NCI-H2171 treated with DMSO at 0.1 percent for 48 hours (cell line): ENCODE measurements at places on chromosomes 5 and 9.

- no peak for DNase-seq
Measured at GRCh38 chr5:76790632-76791290, 28.1 kb upstream of the F2RL1 start.

- DNase-seq = no peak
Measured at GRCh38 chr5:119374901-119375300, 19.1 kb downstream of the TNFAIP8 start.

- DNase-seq = no peak
Measured at GRCh38 chr5:128143911-128144310, 60.3 kb downstream of the SLC12A2 start.

DNA sequence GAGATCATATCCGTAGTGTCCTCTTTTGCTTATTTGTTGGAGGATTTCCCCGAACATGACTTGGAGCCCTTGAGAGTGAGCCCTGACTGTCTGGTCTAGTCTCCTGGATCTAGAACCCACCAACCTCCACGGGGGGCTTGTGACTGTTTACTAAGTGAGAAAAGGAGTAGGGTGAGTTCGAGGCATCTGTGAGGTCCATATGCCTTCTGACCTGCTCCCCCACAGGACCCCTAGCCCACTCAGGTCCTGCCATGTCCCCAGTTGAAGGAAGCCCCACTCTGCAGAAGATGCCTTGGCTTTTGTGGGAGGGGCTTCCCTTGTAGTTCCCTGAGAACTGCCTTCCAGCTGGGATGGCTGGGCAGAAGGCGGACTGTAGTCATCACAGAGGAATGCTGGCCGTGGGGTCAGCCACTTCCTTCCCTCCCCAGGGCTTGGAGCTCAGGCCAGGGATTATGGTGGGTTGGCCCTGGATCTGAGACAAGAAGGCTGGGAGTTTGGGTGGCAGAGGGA lies 7.0 kb upstream of the IRF1 start:
- DNase-seq = no peak

- DNase-seq = no peak
Measured at GRCh38 chr5:16916262-16916878, 19.7 kb downstream of the MYO10 start.

GRCh38 chr5:56253126-56253525 lies 20.0 kb upstream of the ANKRD55 start:
- no peak for DNase-seq

DNA sequence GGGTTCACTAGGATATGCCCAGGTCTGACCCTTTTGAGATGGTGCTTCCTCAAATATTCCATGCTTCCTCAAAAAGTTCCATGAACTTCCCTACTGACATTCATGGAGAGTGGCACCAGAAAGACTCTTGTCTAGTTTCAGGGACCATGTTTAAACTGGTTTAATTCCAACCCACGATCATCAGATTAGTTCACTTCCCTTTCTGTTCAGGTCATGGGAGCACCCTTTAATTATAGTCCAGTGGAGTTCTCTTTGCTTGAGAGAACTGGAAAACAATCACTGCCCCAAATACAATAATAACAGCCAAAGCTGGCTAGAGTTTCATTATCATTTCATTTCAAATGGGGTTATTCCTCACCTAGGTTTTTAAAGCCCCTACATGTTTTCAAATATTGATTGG lies 9.7 kb upstream of the ERBIN start:
- no peak for DNase-seq

GRCh38 chr9:119365291-119366027 lies 3.8 kb downstream of the BRINP1 start:
- peak; percentile 59 for DNase-seq

DNA sequence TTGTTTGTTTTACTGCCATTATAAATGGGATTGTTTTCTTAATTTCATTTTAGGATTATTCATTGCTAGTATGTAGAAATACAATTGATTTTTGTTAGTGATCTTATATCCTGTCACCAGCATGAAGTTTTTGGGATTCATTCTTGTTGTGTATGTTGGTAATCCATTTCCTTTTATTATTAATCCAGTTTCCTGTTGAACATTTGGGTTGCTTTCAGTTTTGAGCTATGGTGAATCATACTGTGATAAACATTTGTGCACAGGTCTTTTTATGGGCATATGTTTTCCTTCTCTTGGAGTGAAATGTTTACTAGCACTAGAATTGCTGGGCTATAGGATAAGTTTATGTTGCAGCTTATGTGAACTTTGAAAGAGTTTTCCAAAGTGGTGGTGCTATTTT lies 69.6 kb downstream of the MAN2A1 start:
- DNase-seq = no peak

GRCh38 chr9:109307380-109308240 lies 13.2 kb downstream of the EPB41L4B start:
- no peak for DNase-seq

DNA sequence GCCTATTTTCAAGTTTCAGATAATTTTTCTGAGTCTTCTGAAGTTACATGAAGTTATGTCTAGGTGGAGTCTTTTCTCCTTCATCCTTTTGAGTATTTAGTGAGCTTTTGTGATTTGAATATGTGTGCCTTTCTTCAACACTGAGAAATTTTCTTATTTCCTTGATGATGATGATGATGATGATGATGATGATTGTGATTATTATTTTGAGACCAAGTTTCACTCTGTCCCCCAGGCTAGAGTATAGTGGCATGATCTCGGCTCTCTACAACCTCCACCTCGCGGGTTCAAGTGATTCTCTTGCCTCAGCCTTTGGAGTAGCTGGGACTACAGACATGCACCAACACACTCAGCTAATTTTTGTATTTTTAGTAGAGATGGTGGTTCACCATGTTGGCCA lies 26.2 kb downstream of the ENTREP1 start:
- DNase-seq = no peak

DNA sequence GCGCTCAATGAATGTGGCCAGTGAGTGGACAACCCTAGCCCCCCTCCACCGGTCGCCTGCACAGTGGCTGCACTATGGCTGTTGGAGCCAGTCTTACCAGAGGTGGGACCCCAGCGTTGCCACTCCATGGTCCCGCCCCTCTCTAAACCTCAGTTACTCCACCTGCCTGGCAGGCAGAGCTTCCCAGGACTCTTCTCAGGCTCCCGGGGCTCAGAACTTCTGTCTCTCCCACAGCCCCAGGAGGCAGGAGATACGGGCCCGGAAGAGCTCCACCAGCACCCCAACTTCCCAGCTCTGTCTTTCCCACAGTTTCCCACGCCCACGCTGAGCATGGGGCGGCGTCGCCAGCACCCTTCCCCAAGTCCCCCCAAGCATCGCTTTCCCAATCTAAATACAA lies 975 bp downstream of the RASGEF1C start:
- no peak for DNase-seq

GRCh38 chr5:135040333-135041144 lies 6.5 kb upstream of the PITX1 start:
- no peak for DNase-seq

- DNase-seq = peak; percentile 81
Measured at GRCh38 chr9:113649054-113649453, 185.5 kb downstream of the RGS3 start.

DNA sequence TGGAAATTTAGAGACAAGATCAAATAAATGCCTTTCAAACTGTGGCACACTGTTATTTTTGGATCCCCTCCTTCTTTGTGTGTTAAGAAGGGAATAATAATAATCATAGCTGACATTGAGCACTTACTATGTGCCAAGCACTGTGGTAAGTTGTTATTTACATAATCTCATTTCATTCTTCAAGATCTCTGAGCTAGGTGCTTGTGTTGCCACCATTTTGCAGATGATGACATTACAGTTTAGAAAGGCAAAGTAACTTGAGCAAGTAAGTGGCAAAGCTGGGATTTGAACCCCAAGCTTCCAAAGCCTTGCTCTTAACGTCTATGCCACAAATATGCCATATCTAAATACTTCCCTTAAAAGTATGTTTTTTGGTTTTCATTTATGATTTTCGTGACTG lies 121.8 kb upstream of the TMEM161B start:
- no peak for DNase-seq

GRCh38 chr5:142808878-142809598 lies 38.9 kb downstream of the ARHGAP26 start:
- peak; percentile 42 for DNase-seq

DNA sequence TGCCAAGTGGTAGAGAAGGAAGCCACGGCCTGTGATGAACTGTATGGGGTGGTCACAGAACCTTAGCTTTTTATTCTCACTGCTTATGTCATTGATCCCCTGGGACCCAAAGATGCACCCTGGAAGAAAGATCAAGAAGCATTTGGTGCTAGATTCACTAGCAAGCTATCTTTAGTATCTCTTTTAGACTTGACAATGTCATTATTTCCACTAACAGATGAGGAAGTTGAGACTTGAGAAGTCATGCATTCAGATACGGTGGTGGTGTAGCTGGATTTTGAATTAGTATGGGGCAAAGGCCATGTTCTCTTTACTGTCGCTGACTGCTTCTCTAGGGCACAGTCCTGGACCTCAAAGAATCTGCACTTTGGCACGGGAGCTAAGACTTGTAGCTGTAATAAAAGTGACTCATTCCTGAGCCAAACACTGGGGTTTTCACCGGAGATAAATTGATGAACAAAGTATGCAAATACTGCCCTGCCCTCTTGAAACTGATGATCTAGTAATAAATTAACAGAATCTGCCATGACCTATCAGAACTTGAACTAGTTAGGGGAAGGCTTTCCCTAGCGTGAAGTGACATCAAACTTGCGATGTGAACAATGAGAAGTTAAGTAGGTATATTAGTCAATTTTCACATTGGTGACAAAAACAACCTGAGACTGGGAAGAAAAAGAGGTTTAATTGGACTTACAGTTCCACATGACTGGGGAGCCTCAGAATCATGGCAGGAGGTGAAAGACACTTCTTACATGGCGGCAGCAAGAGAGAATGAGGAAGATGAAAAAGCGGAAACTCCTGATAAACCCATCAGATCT lies 5.4 kb downstream of the GDA start:
- no peak for DNase-seq

DNA sequence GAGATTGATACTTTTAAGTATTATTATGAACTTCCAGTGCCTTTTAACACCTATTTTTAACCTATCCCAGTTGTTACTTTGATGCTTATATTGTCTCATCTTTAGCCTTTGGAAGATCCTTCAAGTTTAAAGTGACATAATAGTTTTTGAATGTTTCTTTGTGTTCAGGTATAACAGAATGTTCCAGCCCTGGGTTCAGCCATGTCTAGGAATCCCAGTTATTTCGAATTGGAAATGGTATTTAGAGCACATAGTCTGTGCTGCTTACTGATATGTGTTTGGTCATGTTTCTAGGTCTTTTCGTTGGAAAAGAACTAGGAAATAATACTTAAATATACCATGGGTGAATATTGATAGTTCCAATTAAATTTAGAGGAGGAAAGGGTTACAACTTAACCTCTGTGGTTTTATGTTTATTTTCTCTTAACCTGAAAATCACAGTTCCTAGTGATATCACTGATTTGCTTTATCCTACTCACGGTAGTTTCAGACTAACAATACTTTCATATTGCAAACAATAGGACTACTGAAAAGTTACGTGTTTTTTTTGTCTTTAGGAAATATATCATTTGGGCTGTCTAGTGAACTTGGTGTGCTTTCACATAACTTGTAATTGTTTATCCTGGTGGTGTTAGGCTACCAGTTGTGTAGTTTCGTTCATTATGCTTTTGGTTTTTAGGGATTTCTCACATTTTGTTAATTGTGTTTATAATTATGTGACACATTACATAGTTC lies 37.8 kb downstream of the UHRF2 start:
- DNase-seq = no peak

DNA sequence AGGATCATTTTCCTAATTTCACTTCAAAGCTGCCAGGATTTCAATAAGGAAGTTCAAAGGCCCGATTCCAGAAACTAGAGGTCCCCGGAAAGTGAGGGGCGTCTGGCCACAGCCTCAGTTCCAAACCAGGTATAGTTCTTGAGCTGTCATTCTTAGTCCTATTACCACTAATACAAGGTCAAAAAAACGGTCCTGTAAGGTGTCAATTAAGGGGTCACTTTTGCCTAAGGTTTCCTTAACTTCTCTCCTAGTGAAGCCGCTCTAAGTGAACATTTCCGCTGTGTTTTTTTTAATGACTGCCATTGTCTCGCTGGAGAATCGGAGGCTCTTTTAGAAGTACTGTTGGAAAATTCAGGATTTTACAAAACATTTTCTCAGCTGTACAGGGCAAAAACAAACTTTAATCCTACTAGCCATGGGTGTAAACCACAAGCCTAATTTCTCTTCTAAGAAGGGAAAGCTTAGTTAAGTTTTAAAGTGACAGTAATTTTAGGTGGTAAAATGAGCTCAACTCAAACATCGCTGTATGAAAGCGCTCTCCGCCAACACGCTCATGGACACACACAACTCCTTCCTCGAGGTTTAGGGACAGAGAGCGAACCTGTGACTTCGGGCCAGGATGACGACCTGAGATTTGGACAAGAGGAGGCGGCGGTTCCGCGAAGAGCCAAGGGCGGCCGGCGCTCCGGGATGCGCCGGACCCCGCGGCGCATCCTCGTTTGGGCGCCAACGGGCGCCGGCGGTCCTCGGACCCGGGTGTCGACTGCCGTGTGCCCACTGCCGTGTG lies 76.7 kb upstream of the IFNE start:
- no peak for DNase-seq

DNA sequence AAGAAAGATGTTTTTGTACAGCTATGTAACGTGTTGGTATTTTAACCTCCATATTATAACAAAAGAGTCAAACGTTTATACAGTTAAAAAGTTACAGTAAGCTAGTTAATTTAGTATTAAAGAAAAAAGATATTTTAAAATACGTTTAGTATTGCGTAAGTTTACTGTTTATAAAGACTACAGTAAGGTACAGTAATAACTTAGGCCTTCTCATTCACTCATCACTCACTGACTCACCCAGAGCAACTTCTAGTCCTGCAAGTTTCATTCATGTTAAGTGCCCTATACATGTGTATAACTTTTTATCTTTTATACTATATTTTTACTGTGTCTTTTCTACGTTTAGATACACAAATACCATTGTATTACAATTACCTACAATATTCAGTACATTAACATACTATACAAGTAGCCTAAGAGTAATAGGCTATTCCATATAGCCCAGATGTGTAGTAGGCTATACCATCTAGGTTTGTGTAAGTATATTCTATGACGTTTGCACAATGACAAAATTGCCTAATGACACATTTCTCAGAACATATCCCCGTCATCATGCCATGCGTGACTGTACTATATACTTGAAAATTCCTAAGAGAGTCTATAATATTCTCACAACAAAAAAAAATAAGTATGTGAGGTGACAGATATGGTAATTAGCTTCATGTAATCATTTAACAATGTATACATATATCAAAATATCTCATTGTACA lies 33.8 kb downstream of the ERP44 start:
- no peak for DNase-seq
